ENCODE measurements at places on chromosomes 7 and 10.

DNA sequence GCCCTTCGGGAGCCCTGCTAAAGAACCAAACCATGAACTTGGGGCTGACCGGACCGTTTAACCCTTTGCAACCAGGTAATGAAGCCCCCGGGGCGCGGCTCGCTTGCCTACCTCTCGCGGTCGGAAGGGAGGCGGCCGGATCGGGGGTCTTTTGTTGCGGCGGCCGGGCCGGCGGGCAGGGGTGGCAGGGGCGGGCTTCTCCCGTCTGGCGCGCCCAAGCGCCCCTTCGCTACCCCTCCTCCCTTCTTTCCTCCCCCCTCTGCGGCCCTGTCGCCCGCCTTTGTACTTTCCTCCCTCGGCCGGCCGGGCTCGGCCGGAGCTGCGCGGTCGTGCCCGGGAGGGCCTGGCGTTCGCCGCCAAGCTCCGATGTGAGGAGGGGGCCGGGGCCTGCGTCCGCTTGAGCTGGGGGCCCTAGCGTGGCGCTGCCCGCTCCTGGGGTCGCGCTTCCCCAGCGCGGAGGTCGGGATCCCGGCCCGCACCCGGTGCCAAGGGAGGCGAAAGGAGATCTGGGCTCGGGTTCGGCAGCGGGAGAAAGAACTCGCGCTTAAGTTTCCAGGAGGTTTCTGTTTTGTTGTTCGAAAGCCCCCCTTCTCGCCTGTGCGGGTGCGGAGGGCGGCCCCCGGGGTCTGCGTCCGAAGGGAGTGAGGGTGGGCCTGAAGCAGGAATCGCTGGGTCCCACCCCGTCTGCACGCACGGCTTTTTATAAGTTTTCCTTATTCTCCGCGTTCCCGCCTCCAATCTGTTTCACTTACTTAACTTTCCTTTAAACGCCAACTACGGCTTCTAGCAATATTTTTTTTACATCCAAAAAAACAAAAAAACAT, 436.8 kb upstream of the GALNT17 start:
- DNase-seq, result no peak

- DNase-seq, result no peak
Observed at GRCh38 chr7:92356406-92356805, 90.9 kb upstream of the GATAD1 start.

GRCh38 chr10:15842556-15843169, 17.6 kb downstream of the MINDY3 start:
- DNase-seq, result no peak

- no peak for DNase-seq
Observed at GRCh38 chr10:78802866-78803265, 265.9 kb upstream of the ZMIZ1 start.

GRCh38 chr10:69409968-69410367, 6.8 kb downstream of the TACR2 start:
- DNase-seq, result no peak

GRCh38 chr7:123675181-123675473, 19.5 kb downstream of the LMOD2 start:
- no peak for DNase-seq

- no peak for DNase-seq
Observed at GRCh38 chr10:88995156-88995876, 4.7 kb downstream of the FAS start.

- DNase-seq, result no peak
Observed at GRCh38 chr7:20561466-20561865, 54.0 kb upstream of the ABCB5 start.

Measured in stimulated activated CD8-positive, alpha-beta memory T cell treated with anti-CD3 and anti-CD28 coated beads, Interleukin-15, amount 100 ng/mL, for 24 hours (primary cell).